ENCODE measurements at places on chromosomes 2 and 18.
A peak's percentile ranks its signal among the peaks of the same experiment; 100 is the strongest.

DNA sequence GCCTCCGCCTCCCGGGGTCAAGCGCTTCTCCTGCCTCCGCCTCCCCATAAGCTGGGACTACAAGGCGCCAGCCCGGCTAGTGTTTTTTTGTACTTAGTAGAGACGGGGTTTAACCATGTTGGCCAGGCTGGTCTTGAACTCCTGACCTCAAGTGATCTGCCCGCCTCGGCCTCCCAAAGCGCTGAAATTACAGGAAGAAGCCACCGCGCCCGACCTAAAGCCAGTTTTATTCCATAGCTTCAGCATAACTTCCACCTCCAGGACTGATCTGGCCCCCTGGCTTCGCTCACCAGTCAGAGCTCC, 783 bp upstream of the TXNL4A start:
- DNase-seq, result no peak

- no peak for DNase-seq
Observed at GRCh38 chr2:217058791-217059755, 199.2 kb upstream of the TNP1 start.

GRCh38 chr2:177667626-177668025, 275.1 kb downstream of the AGPS start:
- DNase-seq, result peak; percentile 29

GRCh38 chr18:42047721-42048120, 92.7 kb downstream of the PIK3C3 start:
- no peak for DNase-seq

DNA sequence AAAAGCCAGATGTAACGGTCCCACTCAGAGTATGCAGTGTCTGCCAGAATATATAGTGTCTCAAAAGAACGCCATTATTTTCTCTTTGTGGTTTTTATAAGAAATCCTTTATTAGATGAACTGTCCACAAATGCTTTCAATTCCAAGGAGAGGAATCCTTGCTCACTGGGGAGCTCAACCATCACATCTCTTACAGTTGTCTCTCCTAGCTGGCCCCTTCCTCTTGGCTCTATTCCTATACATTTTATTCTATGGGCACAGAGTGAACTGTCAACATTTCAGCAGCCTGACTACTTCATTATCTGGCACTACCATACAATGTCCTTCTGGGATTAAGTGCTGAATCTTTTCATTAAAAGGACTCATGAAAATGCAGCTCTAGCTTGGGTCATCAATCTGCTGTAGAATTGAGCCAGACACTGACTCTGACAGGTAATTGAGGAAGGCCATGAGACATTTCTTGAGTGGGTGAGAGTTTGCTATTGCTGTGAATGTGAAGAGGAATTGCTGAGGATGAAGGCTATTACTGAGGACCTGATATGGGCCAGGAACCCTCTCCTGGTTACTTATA, 96.5 kb upstream of the THOC1 start:
- DNase-seq, result no peak

All from heart left ventricle (tissue), 16 donors.